CD4-positive, alpha-beta T cell treated with Interleukin-6 for 4 hours (primary cell): ENCODE measurements at places on chromosomes 11 and 22.

DNA sequence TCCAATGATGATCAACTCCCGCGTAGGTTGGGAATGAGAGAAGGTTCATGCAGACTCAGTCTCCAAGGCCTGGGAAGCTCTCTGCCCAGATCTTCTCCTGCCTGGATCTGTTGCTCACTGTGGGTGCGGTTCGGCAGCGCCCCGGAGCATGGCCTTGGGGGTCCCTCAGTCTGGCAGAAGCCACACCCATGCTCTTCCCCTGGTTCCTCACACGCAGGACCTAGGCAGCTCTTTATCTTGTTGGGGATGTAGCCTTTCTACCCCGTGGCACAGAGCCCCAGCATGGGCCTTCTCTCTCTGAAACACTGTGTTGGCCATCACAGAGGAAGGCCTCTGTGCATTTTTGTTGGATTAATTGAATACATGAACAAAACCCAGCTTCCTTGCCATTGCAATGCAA, 1461.6 kb downstream of the BRD1 start:
- no peak for DNase-seq

DNA sequence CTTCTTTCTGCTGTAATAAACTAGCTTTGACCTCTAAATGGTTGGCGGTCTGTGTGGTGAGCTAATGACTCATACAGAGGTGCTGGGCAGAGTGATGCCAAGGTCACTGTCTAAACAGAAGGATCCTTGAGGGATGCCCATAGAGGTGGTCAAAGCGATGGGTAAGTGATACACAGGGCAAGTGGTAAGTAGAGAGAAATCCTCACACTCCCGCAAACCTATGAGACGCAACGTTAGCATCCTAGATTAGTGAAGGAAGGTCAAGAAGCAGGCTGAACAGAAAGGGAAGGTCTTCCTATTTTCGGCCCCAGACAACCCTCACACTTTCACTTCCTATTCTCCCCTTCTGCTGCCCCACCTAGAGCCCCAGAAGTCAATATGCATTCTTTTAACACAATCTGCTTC, 65.6 kb upstream of the SESN3 start:
- DNase-seq = no peak

- no peak for DNase-seq
These were observed 219.6 kb downstream of the C11orf87 start for GRCh38 chr11:109641549-109641948.

- no peak for DNase-seq
These were observed 271 bp downstream of the FKBP2 start for GRCh38 chr11:64241241-64241490.

- DNase-seq = no peak
These were observed 79.5 kb downstream of the GAB2 start for GRCh38 chr11:78338138-78338537.
